ENCODE measurements at places on chromosomes 1 and 21.
A peak's percentile ranks its signal among the peaks of the same experiment; 100 is the strongest.

GRCh38 chr1:215542301-215542700 lies 24.8 kb upstream of the KCTD3 start:
- no peak for DNase-seq

DNA sequence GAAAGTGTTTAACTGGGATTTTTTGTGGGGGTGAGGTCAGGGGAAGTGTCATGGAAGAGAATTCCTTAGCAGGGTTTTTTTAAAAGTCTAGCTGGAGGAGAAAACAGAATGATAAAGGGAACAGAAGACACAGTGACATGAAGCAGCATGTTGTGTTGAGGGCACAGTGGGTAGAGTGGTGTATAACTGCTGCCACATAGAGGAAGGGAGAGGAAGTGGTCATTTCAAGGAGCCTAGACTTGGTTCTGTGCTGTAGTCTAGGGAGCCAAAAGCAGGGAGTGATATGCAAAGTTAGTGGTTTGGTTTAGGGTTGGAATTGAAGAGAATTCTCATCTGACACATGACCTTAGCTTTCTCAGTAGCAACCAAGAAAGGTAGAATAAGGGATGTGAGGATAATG lies 10.2 kb downstream of the EEIG2 start:
- DNase-seq, result no peak

GRCh38 chr1:24963099-24963872 lies 33.2 kb upstream of the RUNX3 start:
- no peak for DNase-seq

DNA sequence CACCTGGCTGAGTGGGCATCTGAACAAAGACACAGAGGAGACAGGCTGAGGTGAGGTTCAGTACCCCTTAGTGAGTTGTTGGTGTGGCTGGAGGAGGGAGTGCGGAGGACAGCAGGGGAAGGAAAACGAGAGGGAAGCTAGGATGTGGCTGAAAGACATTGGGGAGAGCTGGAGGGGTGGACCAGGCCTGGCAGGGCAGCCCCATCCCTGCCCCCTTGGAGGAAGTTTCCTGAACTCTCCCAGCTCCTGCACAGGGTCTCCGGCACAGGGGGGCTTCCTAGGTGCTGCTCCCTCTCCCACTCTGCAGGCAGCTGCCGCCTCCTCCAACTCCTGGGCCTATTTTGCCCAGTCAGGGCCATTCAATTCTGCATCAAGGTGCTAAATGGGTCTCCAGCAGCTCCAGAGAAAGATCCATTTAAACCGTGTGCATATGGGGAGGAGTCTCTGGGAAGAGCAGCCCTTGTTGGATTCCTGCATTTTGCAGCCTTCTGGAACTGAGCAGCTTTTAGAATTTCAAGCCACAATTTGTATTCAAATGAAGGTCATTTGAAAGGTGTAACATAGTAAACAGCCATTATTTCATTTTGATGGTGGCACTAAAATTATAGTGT lies 193.9 kb downstream of the CAMTA1 start:
- no peak for DNase-seq

GRCh38 chr1:15453734-15454133 lies 2.8 kb upstream of the CELA2A start:
- no peak for DNase-seq

DNA sequence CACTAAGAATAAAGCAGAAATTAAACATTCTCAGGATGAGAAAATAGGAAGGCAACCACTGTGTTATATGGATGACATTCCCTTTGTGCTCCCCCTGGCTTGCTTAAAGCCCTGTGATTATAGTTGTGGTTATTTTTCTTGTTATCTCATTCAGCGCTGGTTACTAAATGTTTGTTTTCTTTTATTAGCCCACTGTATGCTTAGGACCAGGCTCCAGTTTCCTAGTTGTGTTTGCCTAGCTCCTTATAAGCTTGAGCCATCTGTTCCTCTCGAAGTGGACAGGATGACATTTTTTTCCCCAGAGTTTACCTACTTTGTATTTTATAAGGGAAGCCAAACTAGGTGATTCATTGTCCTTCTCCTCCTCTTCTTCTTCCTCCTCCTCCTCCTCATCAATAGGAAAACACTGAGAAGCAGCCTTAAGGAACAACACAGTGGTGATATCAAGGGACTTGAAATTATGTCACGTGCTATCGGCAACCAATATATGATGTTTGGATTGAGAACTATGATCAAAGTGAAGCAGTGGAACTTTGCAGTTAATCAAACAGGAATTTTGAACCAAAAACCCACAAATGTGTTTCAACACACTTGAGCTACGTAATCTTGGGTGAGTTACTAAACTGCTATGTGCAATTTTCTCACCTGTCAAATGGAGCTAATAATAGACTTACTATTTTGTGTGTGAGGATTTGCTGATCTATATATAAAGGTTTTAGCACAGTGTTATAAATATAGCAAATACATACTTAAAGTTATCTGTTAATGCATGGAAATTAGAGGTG lies 35.1 kb upstream of the RGS7 start:
- DNase-seq, result no peak

GRCh38 chr21:29299046-29299915 lies 559 bp downstream of the BACH1 start:
- DNase-seq, result peak; percentile 19

GRCh38 chr1:198176179-198176578 lies 19.4 kb downstream of the NEK7 start:
- no peak for DNase-seq

DNA sequence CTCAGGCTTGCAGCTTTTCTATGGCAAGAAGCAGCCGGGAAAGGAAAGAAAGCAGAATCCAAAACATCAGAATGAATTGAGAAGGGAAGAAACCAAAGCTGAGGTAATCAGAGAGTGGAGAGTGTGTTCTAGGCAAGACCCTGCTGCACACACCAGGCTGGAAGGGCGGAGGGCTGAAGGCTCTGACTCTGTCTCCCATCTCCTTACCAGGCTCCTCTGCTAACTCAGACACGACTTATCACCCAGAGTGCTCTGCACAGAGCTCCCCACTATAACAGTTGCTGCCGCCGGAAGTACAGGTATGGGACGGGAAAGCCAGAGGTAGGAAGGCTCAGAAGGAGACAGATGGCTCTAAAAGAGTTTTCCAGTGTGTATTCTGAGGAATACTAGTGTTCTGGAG lies 1.2 kb downstream of the SCNM1 start:
- DNase-seq, result no peak

GRCh38 chr1:153661111-153661708 lies 2.7 kb downstream of the SNAPIN start:
- DNase-seq, result no peak

DNA sequence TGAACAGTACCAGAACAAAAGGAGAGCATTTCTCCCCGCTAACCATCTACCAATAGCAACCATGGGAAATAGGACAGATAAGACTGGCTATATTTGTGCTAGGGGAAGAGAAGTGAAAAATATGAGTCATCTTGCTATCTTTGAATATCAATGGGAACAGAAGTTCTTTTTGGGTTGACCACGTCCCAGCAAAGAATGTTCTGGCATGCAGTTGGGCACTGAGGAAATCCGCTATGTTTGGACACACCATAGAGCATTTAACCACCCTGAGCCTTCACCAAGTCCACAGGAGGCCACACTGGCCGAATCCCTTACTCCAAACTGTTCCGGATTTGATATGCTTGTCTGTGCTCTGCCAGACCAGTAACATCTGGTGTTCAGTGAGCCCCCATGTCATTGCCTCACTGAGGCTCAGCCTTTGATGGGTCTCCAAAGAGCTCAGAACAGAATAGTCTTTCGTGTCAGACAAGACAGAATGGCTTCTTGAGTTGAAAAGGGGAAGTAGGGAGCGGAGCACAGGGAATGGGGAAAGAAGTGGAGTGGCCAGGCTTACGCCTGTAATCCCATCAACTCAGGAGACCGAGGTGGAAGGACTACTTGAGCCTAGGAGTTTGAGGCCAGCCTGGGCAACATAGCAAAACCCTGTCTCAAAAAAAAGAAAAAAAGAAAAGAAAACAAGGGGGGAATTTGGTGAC lies 81.4 kb downstream of the SMYD2 start:
- DNase-seq, result no peak

GRCh38 chr1:23224739-23225648 lies 7.7 kb upstream of the HTR1D start:
- DNase-seq, result no peak

GRCh38 chr1:164858096-164858632 lies 299.2 kb downstream of the PBX1 start:
- no peak for DNase-seq

DNA sequence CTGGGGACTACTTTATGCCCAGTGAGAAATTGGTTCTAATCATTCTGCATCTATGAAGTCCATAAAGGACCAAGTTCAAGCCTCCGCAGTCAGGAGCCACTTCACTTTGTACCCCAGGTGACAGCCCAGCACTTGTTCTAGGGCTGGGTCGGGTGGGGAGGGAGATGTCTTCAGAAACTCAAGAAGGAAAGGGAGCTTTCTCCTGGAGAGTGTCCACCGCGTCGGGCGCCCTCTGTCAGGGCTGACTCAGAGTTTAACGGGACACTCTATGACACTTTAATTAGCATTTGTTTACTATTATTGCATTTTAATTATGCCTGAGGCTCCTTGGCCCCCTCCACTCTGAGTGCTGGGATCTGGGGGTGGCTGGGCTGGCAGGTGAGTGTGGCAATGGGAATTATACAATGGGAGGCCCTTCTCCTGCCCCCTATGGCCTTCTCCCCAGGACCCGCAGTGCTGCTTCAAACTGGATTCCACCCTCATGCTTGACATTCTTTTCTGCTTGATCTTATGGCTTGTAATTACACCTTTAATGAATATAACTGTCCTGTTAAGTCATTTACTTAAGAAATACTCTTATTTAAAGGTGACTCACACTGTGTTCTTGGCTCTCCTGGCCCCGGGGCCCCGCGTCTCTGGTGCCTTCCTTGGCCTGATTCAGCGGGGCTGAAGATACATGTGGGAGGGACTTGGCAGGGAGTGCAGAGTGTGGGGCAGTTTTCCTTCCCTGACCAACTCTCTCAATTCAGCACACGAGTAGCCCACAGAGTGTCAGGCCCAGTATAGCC lies 136.6 kb downstream of the PLXNA2 start:
- peak; percentile 14 for DNase-seq

GRCh38 chr1:66925944-66926343 lies 1.2 kb downstream of the MIER1 start:
- DNase-seq, result no peak

DNA sequence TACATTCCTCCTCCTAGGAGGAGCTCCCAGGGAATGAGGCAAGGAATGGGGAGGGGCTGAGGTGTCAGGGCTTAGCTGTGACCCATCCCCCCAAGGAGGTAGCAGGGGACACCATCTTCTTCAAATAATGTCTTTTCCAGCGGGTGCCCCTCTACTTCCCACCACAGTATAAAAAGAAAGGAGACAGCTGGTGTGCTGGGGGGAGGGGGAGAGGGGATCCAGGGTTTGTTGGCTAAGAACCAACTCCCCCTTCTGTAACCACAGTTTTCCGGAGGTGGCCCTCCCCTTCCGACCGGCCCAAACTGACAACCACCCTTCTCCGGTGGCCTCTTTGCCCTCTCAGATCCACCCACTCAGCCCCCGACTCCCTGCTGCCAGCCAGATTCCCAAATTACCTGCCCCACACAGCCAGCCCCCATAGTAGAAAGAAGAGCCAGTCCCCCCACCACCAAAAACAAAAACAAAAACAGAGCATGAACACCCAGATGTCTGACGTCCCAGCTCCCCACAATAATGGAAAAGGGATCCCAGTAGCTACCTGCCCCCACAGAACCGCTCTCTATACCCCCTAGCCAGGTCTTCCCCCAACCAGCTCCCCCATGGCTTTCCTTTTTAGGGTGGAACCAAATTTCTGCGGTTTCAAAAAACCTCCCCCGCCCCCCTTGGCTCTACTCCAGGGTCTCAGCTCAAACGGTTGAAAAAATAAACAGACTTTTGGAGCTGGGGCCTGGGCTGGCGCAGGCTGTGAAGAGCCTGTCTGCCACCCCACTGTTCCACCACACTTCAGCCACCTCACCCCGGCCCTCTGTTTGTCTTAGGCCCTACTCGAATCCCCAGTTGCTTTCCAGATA lies 2.1 kb downstream of the ARHGEF2 start:
- DNase-seq, result peak; percentile 63

- DNase-seq, result no peak
Measured at GRCh38 chr1:154962156-154962749, 671 bp upstream of the PYGO2 start.

- no peak for DNase-seq
Measured at GRCh38 chr1:68307378-68307787, 75.1 kb upstream of the WLS start.
